Activated naive CD4-positive, alpha-beta T cell (primary cell): ENCODE measurements at places on chromosomes 16 and 17.

- no peak for DNase-seq
Measured at GRCh38 chr16:75317101-75317522, 65.7 kb upstream of the BCAR1 start.

- DNase-seq, result peak; percentile 26
Measured at GRCh38 chr16:27318392-27319256, 4.8 kb downstream of the IL4R start.

DNA sequence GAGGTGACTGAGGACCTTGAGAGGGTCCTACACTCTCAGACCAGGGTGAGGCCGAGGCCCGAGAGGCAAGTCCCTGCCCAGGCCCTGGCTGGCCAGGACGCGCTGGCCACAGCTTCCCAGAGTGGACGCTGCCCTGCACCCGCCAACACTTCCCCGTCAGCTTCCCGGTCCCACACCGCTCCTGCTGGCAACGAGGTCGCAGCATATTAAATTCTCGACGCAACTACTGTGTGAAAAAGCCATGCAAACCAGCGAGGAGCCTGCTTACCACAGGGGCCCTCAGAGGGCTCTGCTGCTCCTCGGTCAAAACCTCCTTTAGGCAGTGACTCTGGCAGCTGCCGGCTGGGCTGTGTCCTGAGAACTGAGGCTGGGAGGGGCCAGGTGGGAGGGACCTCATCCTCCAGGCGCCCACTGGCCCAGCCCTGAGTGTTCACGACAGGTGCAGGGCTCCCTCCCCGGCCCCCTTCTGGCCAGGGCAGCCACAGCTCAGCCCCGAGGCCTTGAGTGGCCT lies 2.1 kb upstream of the TEX19 start:
- DNase-seq, result no peak

DNA sequence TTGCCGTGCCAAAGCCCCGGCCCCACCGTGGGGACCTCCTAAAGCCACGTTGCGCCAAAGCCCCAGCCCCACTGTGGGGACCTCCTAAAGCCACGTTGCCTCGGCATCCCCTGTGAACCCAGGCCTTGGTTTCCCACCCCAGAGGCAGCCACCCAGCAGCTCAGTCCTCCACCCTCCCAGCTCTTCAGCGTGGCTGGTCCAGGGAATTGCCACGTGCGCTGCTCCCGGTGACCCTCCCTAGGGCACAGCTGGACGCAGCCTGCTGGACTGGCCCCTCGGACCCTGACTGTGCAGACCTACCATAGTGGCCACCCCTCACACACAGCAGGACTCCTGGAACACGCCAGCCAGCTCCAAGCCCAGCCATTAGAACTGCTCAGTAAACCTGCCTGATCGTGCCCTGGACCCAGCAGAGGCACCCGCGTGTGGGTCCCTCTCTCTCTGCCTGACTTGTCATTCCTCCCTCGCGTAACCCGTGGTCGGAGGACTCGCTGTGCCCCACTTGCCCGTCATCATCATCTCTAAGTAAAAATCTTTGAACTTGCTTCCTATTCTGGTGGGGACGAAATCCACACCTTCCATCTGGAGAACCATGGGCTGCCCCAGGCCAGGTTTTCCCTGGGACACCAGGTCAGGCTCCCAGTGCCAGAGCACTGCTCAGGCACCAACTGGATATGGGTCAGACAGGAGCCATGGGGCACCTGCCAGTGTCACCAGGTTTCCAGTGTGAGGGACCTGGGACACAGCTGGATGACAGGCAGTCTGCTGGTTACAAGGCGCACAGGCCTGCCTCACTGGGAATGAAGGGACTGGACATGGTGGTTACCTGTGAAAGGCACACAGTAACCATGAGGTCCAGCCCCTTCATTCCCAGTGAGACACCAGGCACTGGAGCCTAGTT lies 5.6 kb downstream of the CIAO3 start:
- no peak for DNase-seq

- no peak for DNase-seq
Measured at GRCh38 chr17:38551121-38551520, 54.6 kb downstream of the SRCIN1 start.

GRCh38 chr17:6356562-6356961 lies 78.4 kb downstream of the AIPL1 start:
- DNase-seq, result no peak

GRCh38 chr16:85537795-85538401 lies 75.2 kb upstream of the GSE1 start:
- DNase-seq, result no peak

GRCh38 chr16:56399047-56399446 lies 26.3 kb downstream of the AMFR start:
- no peak for DNase-seq

DNA sequence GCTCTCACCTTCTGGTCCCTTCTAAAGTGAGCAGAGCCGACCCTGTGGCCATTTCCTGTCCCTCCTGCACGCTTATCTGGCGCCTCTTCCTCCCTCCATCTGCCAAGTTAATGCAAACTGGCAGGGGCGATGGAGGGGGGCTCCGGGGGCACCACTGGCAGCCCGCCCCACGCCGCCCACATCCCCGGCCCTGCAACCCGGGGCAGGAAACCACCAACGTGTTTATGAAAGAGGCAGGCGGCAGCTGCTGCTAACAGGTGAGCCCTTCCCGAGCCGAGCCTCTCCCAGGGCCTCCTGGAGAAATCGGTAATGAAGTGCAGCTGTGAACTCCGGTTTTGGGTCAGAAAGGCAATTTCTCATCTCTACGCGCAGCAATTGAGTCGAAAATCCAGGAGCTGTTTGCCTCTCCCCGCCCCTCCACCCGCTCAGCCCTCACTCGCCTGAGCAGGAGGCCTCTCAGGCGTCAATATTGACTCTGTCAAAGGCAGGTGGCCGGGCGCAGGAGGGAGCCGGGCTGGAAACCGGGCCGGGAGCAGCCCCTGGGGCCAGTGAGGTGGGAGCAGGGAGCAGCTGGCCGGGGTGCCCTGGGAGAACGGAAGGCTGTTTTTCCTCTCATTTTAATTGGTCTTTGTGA lies 164.4 kb upstream of the GSE1 start:
- no peak for DNase-seq

- DNase-seq, result no peak
Measured at GRCh38 chr17:8956465-8956902, 9.0 kb downstream of the PIK3R5 start.

DNA sequence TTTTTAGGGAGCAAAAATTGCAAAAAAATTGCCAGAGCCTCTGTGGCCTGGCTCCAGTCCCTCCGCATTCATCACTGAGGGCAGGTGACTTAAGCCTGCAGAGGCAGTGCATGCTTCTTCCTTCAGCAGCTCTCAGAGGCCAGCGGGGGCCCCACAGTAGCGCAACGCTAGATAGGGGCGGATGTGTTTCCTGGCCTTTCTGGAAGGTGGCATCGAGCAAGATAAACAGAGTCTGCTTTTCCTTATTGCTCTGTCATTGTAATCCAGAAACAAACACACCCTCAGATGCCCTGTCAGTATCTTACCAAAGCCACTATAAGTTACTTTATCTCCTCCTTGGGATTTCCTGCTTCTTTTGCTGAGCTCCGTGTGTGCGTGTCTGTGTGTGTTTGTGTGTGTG lies 75.5 kb upstream of the IRX6 start:
- DNase-seq, result no peak

DNA sequence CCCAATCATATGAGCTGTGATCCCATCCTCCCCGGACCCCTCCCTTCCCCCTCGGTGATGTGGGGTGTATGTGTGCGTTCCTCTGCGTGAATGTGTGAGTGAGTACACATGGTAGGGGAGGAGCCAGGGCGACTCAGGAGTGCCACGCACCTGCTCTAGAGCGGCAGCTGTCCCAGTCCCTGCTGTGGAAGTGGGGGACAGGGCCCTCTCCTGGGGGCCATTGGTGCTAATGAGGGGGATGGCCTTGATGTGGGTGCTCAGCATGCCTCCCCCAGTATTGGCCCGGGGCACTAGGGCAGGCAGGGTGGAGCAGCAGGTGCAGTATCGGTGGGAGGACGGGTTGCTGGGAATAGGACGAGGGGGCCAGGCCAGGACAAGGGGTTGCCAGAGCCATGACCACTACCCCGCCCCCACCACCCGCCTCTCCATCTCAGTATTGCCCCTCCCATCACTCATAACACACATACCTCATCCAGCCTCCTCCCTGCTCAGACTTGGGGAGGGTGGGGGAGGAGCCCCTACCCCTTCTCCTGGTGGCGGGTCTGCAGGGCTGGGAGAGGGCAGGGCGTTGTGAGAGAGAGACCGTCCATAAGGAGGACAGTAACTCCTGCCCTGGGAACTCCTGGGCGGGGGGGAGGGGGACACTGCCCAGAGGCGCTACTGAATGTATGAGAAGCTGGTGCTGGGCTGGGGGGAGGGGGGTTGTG lies 8.5 kb downstream of the NR1D1 start:
- no peak for DNase-seq

DNA sequence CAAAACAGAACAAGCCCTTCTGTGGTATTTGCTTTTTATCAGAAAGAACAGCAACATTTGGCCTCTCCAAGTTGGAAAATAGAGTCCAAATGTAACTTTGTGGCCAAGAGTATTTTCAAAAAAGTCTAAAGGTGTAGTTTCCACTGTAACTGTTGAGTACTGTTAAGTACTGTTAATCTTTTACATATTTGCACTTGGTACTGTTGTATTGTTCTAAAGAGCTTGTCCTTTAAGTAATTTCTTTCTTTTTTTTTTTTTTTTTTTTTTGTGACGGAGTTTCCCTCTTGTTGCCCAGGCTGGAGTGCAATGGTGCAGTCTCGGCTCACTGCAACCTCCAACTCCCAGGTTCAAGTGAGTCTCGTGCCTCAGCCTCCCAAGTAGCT lies 21.5 kb downstream of the LDAF1 start:
- DNase-seq, result no peak

- DNase-seq, result no peak
Measured at GRCh38 chr17:35377706-35378105, 4.3 kb upstream of the SLFN11 start.

DNA sequence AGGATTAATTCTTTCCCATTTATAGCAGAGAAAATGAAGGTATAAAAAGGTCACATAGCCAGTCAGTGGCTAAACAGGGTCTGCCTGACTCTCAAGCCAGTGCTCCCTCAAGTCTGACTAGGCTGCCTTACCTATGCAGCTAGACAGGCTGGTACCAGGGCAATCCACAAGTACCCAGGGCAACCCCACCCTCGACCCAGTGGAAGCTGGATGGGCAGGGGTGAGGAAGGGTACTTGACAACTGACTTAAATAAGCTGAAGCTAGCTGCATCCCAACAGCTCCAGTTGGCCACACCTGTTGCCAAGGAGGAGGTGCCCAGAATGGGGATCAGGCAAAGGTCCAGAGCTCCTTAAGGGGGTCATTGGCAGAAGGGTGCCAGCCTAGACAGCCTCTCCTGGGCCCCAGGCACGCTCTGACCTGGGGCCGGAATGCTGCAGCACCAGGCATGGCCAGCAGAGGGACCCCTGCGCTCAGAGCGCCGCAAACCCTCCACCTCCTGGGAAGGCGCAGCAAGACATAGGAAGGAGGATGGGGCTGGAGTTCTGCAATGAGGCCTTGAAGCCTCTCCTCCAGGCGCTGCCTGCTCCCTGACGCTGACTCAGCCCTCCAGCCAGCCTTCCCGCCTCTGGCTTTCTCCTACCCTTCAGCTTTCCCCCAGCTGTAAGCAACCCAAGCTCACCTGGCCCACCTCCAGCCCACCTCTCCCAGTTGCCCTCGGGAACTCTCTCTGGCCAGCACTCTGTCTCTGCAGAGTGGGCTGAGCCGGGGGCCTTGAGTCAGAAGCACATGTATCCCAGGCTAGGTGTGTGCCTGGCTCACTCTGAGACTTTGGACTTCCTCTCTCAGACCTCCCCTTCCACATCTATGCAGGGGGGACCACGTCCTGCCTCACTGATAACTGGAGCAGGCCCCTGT lies 28.8 kb downstream of the MPP2 start:
- DNase-seq, result peak; percentile 66

- no peak for DNase-seq
Measured at GRCh38 chr17:50185631-50186471, 15.6 kb downstream of the COL1A1 start.

DNA sequence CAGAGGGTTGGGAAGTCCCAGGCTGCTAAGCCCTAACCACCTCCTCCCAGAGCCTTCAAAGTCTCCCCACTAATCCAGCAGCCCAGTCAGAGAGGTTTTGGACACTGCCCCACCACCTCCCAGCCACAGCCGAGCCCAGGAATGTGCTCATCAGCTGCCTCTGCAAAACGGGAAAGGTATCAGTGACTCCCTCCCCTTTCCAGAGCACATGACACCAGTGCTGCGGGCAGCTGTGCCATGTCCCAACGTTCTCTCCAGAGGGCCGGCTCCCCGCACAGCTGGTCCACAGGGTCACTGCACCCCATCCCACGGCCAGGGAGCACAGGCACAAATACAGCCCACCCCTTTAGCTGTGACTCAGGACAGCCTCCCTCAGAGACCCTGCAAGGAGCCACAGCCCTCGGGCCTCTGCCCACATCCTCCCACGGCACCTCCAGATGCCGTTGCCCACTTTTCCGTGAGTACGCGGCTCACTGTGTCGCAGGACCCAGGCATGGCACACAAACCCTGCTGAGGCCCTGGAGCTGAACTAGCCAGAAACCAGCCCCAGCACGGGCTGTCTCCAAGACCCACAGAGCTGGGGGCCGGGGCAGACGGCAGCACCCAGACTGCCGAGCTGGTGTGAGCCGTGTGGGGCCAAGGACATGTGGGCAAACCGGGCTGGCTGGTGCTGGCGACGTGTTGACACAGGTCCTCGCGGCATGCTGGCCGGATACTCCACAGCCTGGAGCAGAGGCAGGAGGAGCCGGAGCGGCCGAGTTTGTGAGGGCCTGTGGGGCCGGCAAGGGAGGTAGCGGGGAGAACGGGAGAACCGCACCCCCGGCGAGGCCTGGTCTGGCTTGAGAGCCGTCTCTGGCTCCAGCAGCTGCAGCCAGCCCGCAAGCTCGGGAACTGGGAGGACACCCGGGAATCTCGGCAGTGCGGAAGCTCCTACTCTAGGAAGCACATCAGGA lies 6.3 kb upstream of the PPP1R27 start:
- no peak for DNase-seq

DNA sequence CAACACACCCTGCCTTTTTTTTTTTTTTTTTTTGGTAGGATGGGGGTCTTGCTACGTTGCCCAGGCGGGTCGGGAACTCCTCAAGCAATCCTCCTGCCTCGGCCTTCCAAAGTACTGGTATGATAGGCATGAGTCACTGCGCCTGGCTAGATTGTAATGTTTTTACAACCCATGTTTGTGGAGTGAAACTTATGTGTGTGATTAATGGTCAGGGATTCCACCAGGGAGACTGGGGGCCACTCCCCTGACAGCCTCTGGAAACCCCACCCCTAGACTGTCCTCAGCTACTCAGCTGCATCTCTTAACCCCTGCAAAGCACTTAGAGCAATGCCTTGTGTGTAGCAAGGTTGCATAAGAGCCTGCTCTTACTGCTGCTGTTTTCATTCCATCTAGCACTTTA lies 220.5 kb downstream of the PARN start:
- no peak for DNase-seq

GRCh38 chr17:48754500-48755261 lies 26.1 kb upstream of the HOXB13 start:
- DNase-seq, result no peak

GRCh38 chr17:8711291-8711690 lies 33.3 kb downstream of the CCDC42 start:
- DNase-seq, result no peak

- peak; percentile 32 for DNase-seq
Measured at GRCh38 chr17:60525685-60526514, at the start of gene APPBP2. Gene APPBP2 (minus strand): TSS chr17:60526242. CDS start chr17:60525931, 311 bp downstream.
